ENCODE measurements at places on chromosomes 1 and 21. TPM values are rescaled to one million over a fixed set of nuclear protein-coding genes. Genes with fewer than 3 reads are reported as not detected.

DIO1 gene
- total RNA-seq = not detected

PTPN22 gene
- total RNA-seq = 70.1 TPM

LCE1A gene
- not detected for total RNA-seq

LENEP gene
- total RNA-seq = 0.77 TPM

ATP8B2 gene
- 64.3 TPM for total RNA-seq

GLIS1 gene
- not detected for total RNA-seq

CFHR3 gene
- not detected for total RNA-seq

TEKT2 gene
- total RNA-seq = 0.26 TPM

AQP10 gene
- not detected for total RNA-seq

SYT14 gene
- total RNA-seq = not detected

SHISAL2A gene
- 7.1 TPM for total RNA-seq

C2CD4D gene
- total RNA-seq = 3.9 TPM

IL10 gene
- 1.8 TPM for total RNA-seq

PLEKHA6 gene
- total RNA-seq = 0.37 TPM

Measured in activated T-helper 17 cell treated with anti-CD3 and anti-CD28 coated beads, Interleukin-2, amount 50 U/mL, for 72 hours (primary cell).